ENCODE measurements at places on chromosomes 3 and 15.

GRCh38 chr3:98240131-98240530 is 23.9 kb upstream of the OR5H6 start:
- no peak for DNase-seq

DNA sequence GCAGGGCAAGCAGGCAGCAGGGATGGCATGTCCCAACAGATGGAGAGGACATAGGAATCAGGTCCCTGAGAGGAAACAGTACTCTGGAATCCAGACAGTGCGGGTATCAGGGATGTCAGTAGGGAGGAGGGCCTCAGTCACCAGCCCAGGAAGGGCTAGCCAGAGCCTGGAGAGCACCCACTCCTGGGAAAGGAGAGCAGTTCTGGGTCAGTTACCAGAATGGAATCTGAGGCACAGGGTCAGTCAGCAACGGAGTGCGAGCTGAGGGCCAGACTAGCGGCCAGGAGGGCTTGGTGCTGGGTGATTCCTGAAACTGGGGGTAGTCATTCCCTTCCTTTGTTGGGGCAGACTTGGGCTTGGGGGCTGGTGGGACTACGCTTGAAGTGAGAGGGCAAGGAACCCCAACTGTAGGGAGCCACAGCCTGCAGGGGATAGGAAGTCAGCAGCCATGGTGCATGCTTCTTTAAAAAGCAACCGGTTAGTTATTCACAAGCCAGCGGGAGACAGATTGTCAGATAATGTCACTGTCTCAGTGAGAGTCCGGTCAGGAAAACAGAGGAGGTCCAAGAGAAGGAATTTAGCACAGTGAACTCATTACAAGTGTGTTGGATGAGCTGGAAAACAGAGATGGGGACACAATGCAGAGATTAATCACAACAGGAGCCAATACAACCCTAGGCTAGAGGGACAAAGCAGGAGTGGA is 27.9 kb downstream of the PLA1A start:
- DNase-seq = no peak

DNA sequence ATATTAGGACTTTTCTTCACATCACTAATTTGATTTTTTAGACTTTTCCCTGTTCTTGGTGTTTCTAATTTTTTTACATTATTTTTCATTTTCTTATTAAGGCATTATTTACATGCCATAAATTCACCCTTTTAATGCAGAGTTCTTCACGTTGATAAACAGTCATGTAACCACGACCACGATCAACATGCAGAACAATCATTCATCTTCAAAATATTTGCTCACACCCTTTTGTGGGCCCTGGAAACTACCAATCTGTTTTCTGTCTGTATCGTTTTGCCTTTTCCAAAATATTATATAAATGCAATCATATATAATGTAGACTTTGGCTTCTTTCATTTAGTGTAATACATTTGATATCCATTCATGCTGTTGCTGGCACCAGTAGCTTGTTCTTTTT is 48.7 kb downstream of the ARRDC4 start:
- no peak for DNase-seq

DNA sequence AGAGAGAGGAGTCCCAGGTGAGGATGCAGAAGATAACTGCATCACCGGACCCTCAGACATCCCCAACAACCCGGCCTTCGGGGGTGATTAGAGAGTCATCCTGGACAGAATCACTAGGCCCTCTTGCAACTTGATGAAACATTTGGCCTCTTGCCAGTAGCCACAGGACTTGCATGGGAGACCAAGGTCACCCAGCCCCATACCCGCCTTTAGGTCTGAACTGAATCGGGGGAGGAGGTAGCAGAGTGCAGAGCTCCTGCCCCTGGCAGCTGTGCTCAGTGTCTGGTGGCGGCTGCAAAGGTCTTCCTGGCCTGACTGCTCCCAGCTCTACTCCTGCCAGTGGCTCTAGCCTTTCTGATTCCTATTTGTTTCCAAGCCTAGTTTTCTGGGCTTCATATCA is 12.4 kb downstream of the PIF1 start:
- DNase-seq = no peak

GRCh38 chr3:32510075-32510724 is 7.5 kb upstream of the CMTM6 start:
- DNase-seq = peak; percentile 75

- no peak for DNase-seq
These were observed 1.5 kb downstream of the MELTF start for GRCh38 chr3:197027896-197028727.

DNA sequence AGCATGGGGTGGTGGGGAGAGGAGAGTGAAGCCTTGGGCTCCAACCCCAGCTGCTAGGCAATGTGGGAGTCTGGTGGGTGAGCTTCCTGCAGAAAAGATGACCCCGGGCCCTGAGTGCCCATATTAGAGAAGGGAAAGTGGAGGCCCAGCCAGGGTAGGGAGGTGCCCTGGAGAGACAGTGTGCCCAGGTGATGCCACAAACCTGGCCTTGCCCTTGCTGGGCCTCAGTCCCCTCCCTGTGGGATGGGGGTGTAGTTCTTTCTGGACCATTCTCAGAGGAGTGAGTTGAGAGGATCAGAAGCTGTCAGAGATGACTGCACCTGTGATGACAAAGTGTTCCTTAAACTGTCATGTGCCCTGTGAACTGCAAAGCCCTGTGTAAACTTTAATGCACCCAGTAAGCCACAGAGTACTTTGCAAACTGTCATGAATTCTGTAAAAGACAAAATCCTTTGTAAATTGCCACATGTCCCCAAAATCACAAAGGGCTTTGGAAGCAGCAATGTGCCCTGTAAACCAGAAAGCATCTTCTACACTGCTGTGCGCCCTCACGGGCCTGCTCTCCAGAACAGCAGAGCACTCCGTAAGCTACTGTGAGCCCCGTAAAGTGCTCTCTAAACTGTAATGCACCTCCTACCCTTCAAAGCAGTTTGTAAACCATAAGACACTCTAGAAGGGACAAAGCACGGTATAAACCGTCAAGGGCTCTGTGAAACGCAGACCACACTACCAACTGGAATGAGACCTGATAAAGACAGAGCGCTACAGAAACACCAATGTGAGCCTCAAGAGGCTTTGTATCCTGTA is 51.3 kb upstream of the FGD5 start:
- DNase-seq = no peak

- no peak for DNase-seq
These were observed 153.2 kb downstream of the MYRIP start for GRCh38 chr3:39962581-39962980.

GRCh38 chr3:107634099-107634489 is 111.3 kb downstream of the BBX start:
- DNase-seq = no peak

DNA sequence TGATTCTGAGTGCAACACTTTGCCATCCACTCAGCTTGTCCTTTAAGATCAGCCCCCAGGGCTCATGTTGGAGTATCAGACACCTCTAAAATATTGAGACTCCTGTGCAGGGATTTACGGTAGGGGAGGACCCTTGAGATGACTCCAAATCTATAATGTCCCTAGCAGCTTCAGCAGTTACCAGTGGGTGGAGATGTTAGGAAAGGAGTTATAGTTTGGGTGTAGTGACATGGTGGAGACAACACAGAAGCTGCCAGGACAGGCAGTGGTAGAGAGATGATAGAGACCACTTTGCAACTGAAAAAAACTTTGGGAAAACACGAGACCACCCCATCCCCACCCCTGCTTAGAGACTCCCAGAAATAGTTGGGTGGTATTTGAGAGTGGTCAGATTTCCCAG is 43.3 kb upstream of the GSK3B start:
- DNase-seq = no peak

DNA sequence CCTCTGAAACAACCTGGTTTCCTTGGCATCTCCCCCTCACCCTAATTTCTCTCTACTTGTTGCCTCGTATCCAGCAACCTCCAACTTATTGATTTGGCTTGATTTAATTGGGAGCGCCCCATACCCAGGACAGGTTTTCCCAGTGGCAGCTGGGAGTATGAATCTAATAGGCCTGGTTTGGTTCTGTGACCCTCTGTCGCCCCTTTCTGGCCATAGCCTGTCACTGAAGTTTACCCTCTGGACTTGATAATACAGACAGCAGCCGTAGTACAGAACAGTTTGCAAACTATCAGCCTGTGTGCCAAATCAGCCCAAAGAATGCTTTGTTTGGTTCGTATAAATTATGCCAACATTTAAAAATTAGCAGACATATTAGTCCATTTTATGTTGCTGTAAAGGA is 525.1 kb upstream of the GOLIM4 start:
- DNase-seq = no peak

DNA sequence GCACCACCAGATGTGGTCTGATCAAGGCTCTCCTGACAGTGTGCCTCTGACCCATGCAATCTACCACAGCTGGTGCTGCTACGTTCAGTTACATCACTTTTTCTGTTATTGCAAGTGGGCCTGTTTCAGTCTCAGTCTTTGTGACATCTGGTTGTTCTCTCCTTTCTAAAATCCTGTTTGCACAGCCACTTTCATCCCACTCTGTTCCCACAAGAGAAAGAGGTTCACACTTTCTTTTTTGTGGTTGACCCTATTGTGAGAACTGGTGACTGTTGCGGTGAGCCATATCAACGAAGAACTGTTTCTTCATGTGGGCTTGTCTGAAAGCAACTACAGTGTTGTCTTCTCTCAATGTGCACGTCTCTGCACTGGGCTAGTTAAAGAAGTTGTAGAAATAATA is 342.8 kb upstream of the ARPP21 start:
- peak; percentile 4 for DNase-seq

GRCh38 chr15:47661661-47662180 is 55.6 kb upstream of the SEMA6D start:
- DNase-seq = no peak

- DNase-seq = no peak
These were observed 196.7 kb upstream of the TBC1D5 start for GRCh38 chr3:17939157-17939556.

GRCh38 chr3:191627064-191627463 is 166.1 kb downstream of the PYDC2 start:
- DNase-seq = no peak

- no peak for DNase-seq
These were observed 2.6 kb upstream of the HHATL start for GRCh38 chr3:42705058-42705767.

- no peak for DNase-seq
These were observed 18.3 kb upstream of the CYP11A1 start for GRCh38 chr15:74385733-74386132.

DNA sequence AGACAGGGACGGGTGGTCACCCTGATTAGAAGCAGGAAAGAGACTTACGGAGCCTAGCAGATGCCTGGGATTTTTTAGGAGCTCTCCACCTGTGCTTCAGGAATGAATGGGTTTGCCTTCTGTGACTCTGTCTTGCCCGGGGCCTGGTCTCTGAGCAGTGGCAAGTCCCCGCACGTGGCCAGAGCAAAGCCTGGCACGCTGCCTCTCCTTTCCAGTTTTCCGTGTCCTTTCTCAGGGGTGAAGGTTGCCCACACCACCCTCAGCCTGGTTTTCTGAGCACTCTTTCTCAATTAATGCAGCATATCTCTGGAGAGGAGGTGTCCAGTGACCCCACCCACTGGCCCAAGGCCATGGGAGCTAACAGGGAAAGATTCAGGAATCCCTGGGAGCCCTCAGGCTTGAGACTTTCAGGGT is 14.5 kb upstream of the CHST14 start:
- DNase-seq = no peak

DNA sequence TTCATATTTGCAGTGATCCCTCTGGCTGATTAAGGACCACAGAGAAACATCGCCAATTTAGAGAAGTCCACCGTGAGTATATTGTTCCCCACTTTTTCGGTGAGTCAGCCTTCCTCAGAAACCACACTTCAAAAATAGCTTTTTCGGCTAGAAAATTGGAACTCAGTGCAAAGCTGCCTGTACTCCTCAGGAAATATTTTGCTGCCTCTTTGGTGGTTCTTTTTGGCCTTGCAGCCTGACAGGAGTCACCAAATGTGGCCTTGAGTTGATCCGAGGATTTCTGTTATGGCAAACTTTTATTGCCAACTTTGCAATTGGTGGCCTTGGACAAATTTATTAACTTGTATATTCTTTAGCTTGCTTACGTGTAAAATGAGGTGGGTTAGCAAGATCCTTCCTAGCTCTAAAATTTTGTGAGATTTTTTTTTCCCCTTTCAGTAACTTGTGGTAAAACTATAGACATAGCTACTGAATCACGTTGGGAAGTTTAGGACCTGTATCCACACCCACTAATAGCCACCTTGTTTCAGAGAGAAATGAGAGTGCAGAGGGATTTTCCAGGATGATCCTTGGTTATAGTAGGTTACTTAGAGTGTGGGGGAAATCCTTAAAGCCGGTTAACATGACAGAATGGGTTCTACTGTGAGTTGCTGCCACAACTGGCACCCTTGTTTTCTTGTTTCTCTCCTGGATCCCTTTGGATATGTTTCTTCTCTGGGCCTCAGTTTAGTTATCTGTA is 9.9 kb downstream of the ARL6IP5 start:
- no peak for DNase-seq

DNA sequence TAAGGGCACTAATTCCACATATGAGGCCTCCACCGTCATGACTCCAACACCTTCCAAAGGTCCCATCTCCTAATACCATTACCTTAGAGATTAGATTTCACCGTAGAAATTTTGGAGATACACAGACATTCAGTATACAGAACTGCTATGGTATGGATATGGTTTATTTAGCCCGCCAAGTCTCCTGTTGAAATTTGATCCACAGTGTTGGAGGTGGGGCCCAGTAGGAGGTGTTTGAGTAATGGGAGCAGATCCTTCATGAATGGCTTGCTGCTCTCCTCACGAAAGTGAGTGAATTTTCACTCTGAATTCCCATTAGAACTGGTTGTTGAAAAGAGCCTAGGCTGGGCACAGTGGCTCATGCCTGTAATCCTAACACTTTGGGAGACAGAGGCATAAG is 7.4 kb downstream of the MKRN3 start:
- DNase-seq = no peak

Data from GM13977 (cell line).